ENCODE measurements at places on chromosomes 16 and 17. TPM values are rescaled to one million over a fixed set of nuclear protein-coding genes. Genes with fewer than 3 reads are reported as not detected.

DNA sequence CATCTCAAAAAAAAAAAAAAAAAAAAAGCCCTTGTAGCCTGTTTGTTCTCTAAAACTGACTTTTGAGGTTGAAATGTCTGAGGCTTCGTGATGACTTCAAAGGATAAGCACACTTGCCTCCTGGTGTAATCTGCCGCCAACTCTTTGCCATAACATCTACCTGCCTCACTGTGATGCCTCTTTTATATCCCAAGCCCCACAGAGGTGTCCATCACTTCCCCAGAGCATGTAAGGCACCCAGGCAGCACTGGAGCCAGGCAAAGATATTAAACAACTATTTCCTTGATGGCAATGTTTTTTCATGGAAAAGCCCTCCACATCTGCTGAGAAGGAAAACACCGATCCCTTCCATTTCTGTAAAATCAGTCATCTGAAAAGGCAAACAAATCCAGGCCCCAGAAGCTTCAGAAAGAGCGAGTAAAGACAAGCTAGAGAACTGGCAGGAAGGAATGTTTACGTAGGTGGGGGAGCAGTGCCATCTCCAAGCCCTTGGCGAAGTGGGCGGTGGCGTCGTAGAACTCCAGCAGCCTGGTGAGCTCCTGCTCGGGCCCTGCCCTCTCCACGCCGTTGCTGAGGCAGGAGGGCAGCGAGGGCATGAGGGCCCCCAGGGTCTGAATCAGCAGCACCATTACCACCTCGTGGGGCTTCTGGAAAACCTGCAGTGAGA, 28.6 kb downstream of the COG7 start:
- no peak for DNase-seq

DNA sequence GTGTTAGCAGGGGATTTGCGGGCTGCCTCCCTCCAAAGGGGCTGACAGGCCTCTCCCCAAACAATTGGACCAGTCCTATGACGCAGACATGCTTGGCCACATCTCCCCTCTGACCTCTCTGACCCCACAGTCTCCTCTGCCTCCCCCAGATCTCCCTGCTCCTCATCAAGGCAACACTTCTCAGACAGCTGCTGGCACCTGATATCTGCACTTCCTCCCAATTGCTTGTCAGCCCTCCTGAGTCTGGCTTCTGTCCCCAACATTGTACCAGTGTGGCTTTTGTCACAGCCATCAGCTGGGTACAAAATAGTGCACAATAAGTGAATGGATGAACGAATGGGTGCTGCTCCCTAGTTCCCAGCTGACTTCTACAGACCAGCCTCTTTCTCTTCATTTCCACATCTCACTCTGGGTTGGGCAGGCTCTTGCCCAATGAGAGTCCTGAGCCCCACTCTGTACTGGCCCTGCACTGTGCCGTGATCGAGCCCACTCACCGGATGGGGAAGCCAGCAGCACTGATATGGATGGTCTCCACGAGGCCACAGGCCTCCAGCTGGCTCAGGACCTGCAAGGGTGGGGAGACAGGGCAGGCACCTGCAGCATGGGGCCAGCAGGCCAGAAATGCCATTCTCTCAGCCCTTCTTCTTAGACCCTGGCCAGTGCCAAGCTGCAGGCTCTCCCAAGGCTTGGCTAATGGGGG, 17.1 kb downstream of the ZNHIT3 start:
- DNase-seq = no peak

- DNase-seq = no peak
Measured at GRCh38 chr17:32527146-32527545, 40.4 kb downstream of the CDK5R1 start.

The MIEN1 gene
- total RNA-seq = 45.2 TPM

The C16orf54 gene
- not detected for total RNA-seq

DNA sequence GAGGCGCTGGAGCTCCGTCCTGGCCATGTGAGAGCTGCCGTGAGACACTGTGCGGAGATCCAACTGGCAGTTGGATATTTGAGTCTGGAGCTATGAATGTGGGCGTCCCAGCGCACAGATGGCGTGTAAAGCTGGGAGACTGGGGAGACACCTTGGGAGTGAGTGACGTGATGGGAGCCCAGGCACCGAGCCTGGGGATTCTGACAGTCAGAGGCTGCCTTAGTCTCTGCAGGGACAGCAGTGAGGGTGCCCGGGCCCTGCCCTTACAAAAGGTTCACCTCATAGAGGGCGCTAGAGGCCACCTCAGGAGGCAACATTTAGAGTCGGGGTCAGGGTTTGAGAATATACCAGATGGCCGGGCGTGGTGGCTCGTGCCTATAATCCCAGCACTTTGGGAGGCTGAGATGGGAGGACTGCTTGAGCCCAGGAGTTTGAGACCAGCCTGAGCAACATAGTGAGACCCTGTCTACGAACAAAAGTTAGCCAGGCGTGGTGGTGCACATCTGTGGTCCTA, 194.1 kb upstream of the GSE1 start:
- no peak for DNase-seq

DNA sequence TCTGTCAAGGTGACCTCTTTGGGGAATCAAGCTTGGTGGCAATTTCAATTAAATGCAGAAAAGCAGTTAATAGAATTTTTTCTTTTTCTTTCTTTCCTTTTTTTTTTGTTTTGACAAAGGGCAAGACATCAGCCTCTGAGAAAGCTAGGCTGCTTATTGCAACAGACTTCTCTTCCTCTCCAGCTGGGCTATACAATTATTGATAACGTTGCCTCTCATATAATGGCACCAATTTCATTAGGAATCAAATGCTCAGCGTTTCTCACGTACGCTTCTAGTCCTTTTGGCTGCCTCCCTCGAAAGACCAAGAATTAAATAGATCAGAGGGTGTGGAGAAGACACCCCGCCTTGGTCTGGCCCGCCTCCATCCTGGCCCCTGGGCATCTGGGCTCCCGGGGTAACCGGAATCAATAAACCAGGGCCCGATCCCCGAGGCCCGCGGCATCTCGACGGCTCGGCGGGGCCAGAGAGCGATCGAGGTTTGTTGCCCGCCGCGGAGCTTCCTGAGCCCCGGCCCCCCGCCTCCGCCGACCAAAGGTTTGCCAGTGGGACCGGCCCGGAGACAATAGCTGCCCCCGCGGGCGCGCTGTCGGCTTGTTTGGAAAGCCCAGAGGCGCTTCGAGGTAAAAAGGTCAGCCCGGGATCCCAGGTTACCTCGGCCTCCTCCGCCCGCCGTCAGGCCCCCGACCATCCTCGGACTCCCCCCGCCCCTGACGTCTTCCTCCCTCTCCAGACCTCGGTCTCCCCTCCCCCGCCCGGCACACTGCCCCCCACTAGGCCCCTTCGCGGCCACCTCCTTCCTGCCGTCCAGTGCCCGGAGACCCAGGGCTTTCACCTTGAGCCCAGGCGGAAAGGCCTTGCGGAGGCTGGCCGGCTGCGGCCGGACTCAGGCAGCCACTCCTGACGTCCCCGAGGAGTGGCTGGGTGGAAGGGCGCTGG, 3.9 kb downstream of the HOXB1 start:
- peak; percentile 84 for DNase-seq

GRCh38 chr17:44707755-44708400, 587 bp upstream of the DBF4B start:
- DNase-seq = no peak

- no peak for DNase-seq
Measured at GRCh38 chr17:77306790-77307478, 166.2 kb downstream of the SEC14L1 start.

- no peak for DNase-seq
Measured at GRCh38 chr17:20157001-20157310, 147.8 kb downstream of the SPECC1 start.

DNA sequence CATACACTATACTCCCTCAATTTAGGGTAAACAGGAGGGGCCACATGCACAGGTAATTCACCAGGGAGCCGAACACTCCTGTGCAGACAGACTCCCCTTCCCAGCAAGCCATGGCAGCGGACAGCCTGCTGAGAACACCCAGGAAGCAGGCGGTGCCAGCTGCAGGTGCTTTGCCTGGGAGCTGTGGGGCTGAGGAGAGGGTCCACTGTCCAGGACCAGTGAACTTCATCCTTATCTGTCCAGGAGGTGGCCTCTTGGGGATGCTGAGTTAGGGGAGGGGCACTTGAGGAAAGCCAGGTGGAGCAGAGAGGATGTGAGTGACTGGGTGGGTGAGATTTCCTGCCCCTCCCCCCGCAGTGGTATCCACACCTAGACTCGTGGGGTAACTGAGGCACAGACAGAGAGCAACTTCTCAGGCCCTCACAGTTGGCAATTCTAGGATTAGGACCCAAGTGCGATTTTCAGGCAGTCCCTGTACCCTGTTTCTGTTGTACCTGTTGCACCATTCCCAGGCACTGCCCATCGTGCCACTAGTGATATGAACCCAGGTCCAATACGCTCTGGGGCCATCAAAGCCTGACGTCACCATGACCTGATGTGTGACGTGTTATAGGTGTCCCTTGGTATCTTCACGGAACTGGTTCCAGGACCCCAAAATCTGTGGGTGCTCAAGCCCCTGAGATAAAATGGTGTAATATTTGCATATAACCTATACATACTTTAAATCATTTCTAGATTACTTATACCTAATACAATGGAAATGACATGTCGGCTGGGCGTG, 1.2 kb downstream of the GRN start:
- DNase-seq = peak; percentile 31

GRCh38 chr17:75263055-75263454, 1.4 kb downstream of the MRPS7 start:
- DNase-seq = no peak

The CDYL2 gene
- 5.4 TPM for total RNA-seq

DNA sequence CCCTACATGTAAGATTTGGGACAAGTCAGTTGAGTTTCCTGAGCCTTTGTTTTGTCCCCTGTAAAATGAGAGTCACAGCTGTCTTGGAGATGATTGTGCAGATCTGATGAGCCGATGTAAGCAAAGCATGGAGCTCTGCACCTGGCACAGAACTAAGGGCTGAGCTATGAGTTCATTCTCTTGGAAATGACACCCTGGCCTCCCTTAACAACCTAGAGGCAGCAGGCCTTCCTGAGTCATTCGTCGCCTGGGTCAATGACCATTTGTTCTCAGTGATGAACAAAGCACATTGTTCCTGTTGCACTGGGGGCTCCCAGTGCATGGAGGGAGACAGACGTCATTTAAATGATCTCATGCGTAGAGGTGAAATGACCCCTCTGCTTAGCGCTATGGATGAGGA, 62.8 kb upstream of the GCSH start:
- no peak for DNase-seq

DNA sequence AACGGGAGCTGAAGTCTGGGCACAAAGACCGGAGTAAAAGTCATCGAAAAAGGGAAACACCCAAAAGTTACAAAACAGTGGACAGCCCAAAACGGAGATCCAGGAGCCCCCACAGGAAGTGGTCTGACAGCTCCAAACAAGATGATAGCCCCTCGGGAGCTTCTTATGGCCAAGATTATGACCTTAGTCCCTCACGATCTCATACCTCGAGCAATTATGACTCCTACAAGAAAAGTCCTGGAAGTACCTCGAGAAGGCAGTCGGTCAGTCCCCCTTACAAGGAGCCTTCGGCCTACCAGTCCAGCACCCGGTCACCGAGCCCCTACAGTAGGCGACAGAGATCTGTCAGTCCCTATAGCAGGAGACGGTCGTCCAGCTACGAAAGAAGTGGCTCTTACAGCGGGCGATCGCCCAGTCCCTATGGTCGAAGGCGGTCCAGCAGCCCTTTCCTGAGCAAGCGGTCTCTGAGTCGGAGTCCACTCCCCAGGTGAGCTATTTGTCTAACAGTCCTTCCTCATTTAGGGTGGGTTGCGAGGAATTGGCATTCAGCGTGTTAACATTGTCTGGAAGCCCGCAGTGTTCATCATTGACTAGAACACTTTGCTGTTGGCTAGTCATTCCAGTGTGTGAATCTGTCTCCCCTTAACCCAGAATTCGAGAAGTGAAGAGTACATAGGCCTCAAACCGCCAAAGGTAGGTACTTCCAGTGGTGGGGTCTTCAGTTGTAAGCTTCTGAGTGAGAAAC, 1.5 kb downstream of the CDK12 start:
- DNase-seq = no peak

GRCh38 chr16:23113185-23113584, 36.1 kb downstream of the USP31 start:
- no peak for DNase-seq

The KRTAP9-4 gene
- not detected for total RNA-seq

The FAM83G gene
- total RNA-seq = 38.7 TPM

DNA sequence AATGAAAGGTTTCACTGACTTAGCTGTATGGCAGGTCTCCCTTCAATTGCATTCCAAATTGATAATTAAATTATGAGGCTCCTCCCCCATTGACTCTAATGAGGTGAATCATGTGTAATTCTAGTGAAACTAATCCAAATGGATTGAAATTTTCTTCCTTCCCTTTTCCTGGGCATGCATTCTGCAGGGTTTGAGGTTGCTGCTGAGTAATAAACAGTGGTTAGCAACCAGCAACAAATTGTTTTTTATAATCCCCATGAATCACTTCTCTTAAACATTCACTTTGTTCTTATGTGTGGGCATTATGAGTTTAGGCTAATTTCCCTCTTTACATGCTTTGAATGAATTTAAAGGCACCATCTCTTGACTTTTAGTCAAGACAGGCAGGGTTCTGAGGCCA, 43.4 kb downstream of the MYOCD start:
- DNase-seq = no peak
